NCI-H2029 treated with DMSO at 0.1 percent for 48 hours (cell line): ENCODE measurements at places on chromosomes 5 and 9.
A peak's percentile ranks its signal among the peaks of the same experiment; 100 is the strongest.

DNA sequence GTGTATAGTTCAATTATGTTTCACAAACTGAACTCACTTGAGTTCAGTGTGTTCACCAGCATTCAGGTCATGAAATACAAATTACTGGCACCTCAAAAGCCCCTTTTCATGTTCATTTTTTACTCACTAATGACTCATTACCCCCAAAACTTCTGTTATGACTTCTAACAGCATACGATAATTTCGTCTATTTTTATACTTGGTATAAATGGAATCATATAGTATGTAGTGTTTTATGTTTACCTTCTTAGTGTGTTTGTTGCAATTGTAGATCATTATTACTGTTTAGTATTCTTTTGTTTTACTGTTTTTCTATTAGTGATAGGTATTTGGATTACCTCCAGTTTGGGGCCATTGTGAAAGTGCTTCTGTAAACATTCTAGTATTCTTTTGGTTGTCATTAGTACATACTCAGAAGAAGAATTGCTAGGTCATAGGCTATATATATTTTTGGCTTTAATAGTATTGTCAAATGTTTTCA, 33.4 kb downstream of the DDX4 start:
- peak; percentile 0 for DNase-seq

GRCh38 chr9:38019731-38020130, 49.3 kb downstream of the SHB start:
- no peak for DNase-seq

GRCh38 chr9:18189871-18190670, 283.9 kb upstream of the ADAMTSL1 start:
- DNase-seq: peak; percentile 1

- DNase-seq: no peak
Measured at GRCh38 chr9:4297151-4297785, 2.6 kb downstream of the GLIS3 start.

DNA sequence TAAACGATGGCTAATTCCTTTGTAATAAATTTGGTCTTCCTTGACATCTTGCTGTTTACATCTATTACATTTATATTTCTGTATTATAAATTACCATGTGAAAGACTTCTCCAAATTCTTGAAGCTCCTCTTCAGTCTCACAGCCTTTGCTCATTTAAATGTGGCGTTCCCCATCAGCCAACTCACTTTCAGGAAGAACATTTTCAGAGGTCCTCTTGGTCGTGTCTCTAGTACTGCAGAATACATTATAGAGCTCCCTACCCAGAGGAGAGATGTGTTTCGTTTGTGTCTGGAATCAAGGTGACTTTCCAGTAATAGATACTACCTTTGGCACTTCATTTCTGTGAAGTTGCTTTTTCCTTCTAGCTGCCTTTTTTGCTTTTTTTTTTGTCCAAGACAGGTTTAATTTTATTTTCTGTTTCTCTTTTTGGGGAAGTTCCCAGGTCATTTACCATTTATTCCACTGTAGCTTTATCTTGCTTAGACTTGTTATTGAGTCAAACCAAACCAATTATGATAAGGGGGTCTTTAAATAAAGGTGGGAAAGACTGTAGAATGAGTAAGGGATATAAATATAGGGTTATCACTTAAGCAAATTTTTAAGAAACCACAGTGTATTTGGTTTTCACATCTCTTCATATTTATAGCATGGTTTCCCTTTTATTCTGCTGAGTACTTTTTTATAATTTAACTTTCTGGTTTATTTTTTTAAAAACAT, 12.8 kb downstream of the UBE2B start:
- no peak for DNase-seq

DNA sequence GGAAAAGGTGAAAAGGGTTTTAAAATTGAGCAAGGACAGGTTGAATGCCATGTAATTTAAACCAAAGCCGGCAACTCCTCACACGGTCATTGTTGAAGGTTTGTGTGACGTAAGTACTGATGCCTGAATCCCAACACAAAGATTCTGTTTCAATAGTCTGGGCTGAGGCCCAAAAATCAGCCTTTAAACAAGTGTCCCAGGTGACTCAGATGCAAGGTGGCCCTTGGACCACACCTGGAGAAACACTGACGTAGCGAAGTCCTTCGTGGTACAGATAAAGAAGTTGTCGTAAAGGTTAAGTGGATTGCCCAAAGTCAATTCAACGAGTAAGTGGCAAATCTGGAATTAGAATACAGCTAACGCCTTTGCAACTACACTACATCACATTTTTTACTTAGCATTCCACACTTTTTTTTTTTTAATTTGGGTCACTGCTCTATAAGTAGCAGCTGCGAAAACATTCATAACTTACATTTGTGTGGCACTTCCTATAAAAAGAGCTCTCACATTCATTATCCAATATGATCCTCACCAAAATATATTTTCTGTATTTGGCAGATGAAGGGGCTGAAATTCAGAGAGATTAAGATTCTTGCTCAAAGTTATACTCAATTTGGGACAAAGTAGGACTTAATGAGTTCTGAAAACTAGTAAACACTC, 111.3 kb downstream of the LPAR1 start:
- DNase-seq: peak; percentile 37

GRCh38 chr5:157740229-157740610, 3.3 kb upstream of the LSM11 start:
- DNase-seq: no peak

GRCh38 chr5:84748313-84748712, 363.6 kb upstream of the EDIL3 start:
- no peak for DNase-seq

GRCh38 chr9:21943464-21943863, 50.7 kb downstream of the CDKN2A start:
- DNase-seq: no peak

DNA sequence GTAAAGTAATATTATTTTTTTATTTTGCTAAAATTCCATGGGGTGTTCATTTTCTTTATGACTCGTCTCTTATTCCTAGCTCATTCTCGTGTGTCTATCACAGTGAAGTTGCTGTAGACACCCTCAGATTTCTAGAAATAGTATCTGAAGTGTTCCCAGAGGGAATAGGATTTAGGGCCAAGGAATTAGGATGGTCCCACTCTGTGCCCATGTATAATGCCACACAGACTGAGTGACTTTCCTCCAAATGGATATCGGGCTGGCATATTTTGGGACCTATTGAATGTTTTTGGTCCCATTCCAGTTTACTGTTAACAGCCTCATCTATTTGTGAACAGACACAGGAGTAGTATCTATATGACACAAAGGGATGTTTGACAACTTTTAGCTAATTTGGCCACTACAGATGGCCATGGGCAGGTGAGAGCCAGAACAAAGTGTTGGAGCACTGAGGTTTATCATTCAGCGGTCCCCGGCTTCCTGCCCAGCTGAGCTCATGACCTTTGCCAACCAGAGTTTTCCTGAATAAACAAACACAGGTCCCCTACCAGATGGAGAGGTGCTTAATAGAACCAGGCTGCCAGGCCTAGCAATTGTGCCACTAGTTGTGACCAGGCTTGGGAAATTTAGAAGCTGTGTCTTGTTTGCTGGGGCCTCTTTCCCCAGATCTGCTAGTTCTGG, 46.9 kb downstream of the MAP1B start:
- no peak for DNase-seq

DNA sequence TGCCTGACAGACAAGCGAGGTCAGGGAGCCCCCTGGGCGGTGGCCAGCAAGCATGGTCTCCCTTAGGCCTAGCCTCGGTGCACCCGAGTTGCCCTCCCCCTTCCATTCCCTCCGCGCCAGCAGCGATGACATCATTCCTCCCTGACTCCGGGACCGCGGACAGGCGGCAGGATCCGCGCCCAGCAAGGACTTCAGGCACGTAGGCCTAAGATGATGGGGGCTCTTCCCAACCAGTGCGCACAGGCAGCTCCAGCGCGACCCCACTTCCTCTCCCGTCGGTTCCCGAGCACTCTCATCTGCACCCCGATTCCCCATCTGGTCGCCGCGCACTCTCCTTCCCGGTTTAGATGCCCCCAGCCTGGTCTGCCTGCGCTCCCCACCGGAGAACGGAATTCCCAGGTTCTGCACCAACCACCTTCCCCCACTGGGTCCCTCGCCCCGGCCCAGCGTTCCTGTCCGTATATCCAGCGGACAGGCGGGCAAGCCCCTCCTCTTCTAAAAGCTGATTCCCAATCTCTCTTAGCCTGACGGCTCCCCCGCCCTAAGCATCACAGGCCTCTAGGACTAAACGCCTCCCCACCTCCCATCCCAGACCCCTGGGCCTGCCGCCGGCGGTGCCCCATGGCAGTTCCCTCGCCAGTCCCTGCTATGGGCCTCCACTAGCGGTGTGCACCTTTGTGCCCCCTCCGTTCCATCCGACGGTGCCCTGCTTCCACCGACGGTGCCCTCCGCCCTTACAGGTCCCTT, 931 bp downstream of the FAM219A start:
- DNase-seq: no peak

GRCh38 chr5:83044926-83045325, 32.3 kb downstream of the TMEM167A start:
- no peak for DNase-seq

- DNase-seq: no peak
Measured at GRCh38 chr9:105357937-105358336, 89.9 kb upstream of the FSD1L start.

DNA sequence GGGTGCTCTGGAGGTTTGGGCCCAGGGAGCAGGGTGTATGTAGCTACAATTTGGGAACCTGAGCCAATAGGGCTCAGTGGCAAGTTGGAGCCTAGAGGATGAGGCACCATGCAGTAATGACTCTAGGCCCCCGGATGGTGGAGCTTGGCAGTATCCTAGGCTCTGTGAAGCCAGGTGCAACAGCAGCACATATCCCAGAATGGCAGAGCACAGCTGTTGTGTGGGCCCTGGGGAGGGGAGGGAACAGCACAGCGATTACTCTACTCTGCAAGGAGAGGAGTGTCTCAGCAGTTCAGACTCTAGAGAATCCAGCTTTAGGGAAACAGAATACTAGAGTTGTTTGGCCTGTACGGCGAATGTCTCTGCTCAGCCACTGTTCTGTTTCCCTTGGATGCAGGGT, 56.1 kb downstream of the LRRTM2 start:
- DNase-seq: no peak

GRCh38 chr9:134575103-134575900, 66.3 kb upstream of the COL5A1 start:
- no peak for DNase-seq

GRCh38 chr5:75843319-75843718, 126.1 kb upstream of the POC5 start:
- DNase-seq: no peak
